GM13977 (cell line): ENCODE measurements at places on chromosomes 6 and 20.

DNA sequence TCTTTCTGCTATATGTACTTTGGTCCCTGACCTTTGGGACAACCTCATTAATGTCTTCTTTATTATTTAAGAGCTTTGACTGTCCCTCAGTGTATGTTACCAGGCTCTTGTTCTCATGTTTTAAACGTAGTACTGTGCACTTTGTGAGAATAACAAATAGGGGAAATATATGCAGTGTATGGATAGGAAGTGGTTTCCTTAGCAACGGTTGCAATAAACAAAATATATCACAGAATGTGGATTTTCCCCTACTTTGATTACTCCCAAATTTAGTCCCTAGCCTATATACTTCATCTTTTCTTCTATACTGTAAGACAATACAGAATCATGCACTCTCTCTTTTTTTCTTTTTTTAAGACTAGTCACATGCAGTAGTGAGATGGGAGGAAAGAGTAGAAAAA, 123.8 kb upstream of the AKIRIN2 start:
- no peak for DNase-seq

DNA sequence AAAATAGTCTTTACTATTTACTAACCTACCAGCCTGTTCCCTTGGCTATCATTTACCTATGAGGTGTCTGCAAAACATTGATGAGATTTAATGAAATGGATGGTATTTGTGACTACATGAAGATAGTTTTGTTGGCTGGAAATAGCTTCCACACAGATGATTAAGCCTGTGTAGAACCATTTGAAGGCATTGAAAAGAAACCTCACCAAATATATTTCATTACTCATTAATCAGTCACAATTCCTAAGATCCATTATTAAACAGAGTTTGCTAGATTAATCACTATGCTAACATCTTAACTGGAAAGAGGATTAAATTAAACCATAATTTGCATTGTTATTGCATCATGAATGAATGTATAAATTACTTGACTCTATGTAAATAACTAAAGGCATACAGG, 560.3 kb downstream of the BMP2 start:
- DNase-seq, result no peak

GRCh38 chr6:158603261-158604047, 41.1 kb downstream of the DYNLT1 start:
- DNase-seq, result no peak

- no peak for DNase-seq
Observed at GRCh38 chr6:136672144-136672543, 120.1 kb downstream of the MAP3K5 start.

- DNase-seq, result no peak
Observed at GRCh38 chr6:130943738-130944137, 116.5 kb downstream of the SMLR1 start.

DNA sequence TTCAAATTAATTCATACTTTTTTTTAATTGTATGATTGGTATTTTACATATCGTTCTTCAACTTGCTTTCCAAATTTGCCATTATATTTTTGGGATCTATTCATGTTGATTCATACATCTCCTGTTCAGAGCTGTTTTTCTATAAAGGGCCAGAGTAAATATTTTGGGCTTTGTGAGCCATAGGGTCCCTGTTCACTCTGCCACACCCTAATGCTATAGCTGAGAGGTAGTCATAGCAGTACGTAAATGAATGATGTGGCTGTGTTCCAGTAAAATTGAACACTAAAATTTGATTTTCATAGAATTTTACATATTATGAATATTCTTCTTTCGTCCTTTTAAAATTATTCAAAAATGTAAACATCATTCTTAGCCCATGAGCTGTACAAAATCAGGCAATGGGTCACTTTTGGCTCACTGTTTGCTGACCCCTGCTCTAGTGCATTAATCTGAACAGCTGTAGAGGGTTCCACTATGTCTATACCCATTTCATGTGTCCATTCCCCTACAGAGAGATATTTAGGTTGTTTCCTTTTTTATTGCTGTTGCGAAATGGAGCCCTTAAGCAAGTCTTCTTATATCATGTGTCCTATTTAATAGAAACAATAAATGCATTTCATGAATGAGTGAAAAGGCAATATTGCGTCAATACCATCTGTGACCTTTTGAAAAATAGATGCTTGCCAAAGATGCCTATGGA, 136.4 kb upstream of the SALL4 start:
- no peak for DNase-seq

- peak; percentile 60 for DNase-seq
Observed at GRCh38 chr6:72689107-72689954, 67.5 kb downstream of the KCNQ5 start.

GRCh38 chr6:31479933-31480535, 17.9 kb upstream of the MICB start:
- DNase-seq, result no peak

- DNase-seq, result no peak
Observed at GRCh38 chr20:41428285-41428684, 61.7 kb upstream of the EMILIN3 start.

GRCh38 chr20:44384423-44385027, 29.0 kb downstream of the HNF4A start:
- peak; percentile 76 for DNase-seq
